ENCODE measurements at places on chromosomes 2 and 18. TPM values are rescaled to one million over a fixed set of nuclear protein-coding genes. Genes with fewer than 3 reads are reported as not detected.

GRCh38 chr2:106540886-106541285, 53.7 kb downstream of the CD8B2 start:
- H3K4me1 ChIP-seq: no peaks in the 10 kb centered on the region
- no peak overlapping the region for H3K27ac ChIP-seq
- no peak for DNase-seq
- no peaks in the 10 kb centered on the region for H3K36me3 ChIP-seq

DNA sequence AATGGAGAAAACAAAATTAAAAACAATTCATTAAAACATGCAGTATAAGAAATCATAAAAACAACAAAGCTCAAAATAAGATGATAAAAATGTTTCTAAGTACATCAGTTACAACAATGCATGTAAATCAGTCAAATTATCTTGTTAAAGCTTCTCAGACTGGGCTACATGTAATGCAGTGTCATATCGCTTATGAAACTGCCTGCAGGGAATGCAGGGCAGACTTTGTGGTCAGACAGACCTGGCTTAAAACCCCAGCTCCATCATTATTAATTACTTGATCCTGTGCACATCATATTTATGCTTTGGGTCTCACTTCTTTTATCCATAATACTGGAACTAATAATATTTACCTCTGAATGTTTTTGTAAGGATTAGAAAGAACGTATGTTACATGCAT, 74.6 kb downstream of the PID1 start:
- no peaks in the 10 kb centered on the region for H3K27me3 ChIP-seq
- H3K4me1 ChIP-seq: no peaks in the 10 kb centered on the region
- no peak overlapping the region for H3K27ac ChIP-seq
- no peaks in the 10 kb centered on the region for H3K36me3 ChIP-seq
- H3K4me3 ChIP-seq: no peak overlapping the region

DNA sequence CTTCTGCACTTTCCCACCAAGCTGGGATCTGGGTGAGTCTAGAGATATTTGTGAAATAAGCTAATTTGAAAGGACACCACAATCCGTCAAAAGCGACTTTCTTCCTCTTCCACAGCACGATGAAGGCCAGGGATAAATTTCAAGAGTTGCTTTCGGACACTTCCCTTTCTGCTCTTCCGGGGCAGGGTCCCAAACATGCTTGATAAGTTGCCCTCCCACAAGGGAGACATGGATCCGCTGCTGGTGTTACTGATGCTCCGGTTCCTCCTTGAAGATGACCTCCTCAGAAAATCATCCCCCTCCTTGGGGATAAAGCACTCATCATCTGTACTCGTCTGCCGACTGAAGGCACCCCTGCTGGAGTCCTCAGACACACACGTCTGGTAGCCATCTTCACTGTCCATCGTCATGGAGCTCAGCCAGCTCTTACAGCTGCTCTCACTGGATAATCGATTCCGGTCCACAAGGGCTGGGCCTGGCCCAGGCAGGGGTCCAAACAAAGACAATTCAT, 28.2 kb downstream of the CYTIP start:
- H3K36me3 ChIP-seq: no peaks in the 10 kb centered on the region
- no peak overlapping the region for H3K4me3 ChIP-seq
- DNase-seq: no peak
- no peaks in the 10 kb centered on the region for H3K27me3 ChIP-seq
- H3K27ac ChIP-seq: no peak overlapping the region

DNA sequence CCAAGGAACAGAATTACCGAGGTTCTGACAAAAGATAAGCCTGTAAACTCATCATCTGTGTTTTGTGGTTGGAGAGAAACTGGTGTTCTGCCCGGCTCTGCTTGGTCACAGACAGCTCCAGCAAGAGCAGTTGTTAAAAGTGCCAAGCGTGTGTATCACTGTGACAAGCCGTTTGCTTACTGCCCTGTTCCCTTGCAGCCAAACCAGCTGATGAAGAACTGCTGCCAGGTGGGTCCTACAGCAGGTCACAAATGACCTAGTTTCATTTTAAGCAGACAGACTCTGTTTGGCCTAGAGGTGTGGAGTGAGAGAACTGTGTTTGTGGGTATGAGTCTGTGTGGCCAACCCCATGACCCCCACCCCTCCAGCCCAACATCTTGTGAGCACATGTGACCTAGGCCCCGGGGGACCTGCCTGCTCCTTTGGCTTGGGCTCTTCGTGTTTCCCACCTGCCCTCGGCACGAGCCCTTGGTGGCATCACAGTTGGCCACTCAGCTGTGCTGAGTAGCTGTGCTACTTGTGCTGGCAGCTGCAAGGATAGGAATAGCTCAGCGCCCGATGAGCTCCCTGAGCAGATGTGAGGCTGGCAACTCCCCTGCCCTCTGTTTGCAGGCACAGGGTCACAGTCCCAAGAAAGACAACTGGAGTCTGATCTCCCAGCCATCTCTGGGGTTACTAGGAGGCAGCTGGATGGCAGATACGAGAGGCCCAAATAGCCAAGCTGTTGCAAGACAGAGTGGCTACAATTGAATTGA, 9.7 kb downstream of the OXER1 start:
- no peak overlapping the region for H3K4me3 ChIP-seq
- H3K27me3 ChIP-seq: no peaks in the 10 kb centered on the region
- no peak overlapping the region for H3K27ac ChIP-seq
- no peaks in the 10 kb centered on the region for H3K4me1 ChIP-seq

DNA sequence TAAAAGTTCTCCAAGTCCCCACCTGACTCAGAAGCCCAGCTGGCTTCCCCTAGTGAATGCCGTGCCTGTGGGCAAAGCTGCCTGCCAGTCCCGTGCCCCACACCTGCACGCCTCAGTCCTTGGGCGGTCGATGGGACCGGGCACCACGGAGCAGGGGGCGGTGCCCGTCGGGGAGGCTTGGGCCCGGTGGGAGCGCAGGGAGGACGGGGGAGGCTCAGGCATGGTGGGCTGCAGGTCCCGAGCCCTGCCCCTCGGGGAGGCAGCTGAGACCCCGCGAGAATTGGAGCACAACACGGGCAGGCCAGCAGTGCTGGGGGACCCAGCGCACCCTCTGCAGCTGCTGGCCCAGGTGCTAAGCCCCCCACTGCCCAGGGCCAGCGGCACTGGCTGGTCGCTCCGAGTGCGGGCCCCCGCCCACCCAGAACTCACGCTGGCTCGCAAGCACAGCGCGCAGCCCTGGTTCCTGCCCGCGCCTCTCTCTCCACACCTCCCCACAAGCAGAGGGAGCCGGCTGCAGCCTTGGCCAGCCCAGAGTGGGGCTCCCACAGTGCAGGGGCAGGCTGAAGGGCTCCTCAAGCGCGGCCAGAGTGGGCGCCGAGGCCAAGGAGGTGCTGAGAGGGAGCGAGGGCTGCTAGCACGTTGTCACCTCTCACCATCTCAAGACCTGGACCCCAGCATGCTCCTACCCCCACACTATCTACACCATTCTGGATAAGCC, 215.5 kb downstream of the TNS1 start:
- H3K4me1 ChIP-seq: peaks cover 18% of the 10 kb centered on the region
- no peak overlapping the region for H3K4me3 ChIP-seq
- peaks cover 5% of the 10 kb centered on the region for H3K36me3 ChIP-seq
- no peak overlapping the region for H3K27ac ChIP-seq
- no peaks in the 10 kb centered on the region for H3K27me3 ChIP-seq

The POTEI gene
- total RNA-seq: 0.50 TPM

The VWC2L gene
- total RNA-seq: not detected

- H3K36me3 ChIP-seq: no peaks in the 10 kb centered on the region
- H3K27me3 ChIP-seq: peaks cover 2% of the 10 kb centered on the region
- no peaks in the 10 kb centered on the region for H3K4me1 ChIP-seq
- H3K27ac ChIP-seq: no peak overlapping the region
- no peak for DNase-seq
- H3K4me3 ChIP-seq: no peak overlapping the region
Observed at GRCh38 chr2:216733046-216733445, 37.7 kb upstream of the IGFBP5 start.

DNA sequence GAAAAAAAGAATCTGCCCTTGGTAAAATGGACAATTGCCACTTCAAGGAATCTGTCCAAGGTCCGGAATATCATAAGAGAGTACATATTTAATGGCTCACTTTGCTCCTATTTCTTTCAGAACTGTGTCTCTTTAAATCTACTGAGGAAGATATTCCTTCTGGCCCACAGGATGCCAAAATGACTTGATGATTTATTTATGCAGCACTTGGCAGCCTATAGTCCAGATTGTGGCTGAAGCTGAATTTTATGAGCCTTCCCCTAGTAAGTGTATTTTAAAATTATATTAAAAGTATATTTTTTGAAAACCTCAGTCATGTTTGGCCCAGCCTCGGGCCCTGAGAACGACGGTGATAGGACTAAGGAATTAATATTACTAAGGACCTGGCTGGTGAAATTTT, 465.1 kb upstream of the HNRNPA3 start:
- no peak for DNase-seq
- no peaks in the 10 kb centered on the region for H3K36me3 ChIP-seq
- no peaks in the 10 kb centered on the region for H3K27me3 ChIP-seq
- H3K27ac ChIP-seq: no peak overlapping the region

GRCh38 chr2:38099099-38100028, 23.4 kb upstream of the CYP1B1 start:
- H3K27ac ChIP-seq: no peak overlapping the region
- DNase-seq: no peak
- no peaks in the 10 kb centered on the region for H3K36me3 ChIP-seq
- no peak overlapping the region for H3K4me3 ChIP-seq

- H3K4me3 ChIP-seq: no peak overlapping the region
- DNase-seq: no peak
- H3K36me3 ChIP-seq: no peaks in the 10 kb centered on the region
Observed at GRCh38 chr2:117851969-117852368, 37.5 kb downstream of the DDX18 start.

- no peaks in the 10 kb centered on the region for H3K27me3 ChIP-seq
- peak overlapping the region; percentile 96 for H3K4me3 ChIP-seq
Observed at GRCh38 chr2:207164006-207164831, 1.5 kb downstream of the KLF7 start.

The ACOXL gene
- 0.12 TPM for total RNA-seq

GRCh38 chr2:12723736-12724463, 7.2 kb downstream of the TRIB2 start:
- peaks cover 26% of the 10 kb centered on the region for H3K36me3 ChIP-seq
- no peaks in the 10 kb centered on the region for H3K27me3 ChIP-seq
- DNase-seq: peak; percentile 69
- H3K4me3 ChIP-seq: no peak overlapping the region
- H3K4me1 ChIP-seq: peaks cover 58% of the 10 kb centered on the region

DNA sequence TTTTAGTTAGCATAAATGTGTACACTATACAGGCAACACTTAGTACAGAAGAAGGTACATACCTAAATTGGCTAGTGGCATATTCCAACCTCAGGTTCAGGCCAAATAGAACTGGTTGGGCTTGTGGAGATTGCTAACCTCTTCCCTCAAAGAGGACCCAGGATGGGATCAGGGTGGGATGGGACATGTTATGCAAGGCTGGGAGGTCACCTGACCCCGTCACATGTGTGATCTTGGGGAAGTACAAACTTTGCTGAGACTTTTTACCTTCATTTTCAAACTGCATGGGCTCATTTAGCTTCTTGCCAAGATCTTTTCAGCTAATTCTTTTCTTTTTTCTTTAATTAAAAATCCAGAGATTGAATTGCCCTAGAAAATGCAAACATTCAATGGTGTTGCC, 36.9 kb downstream of the TMEM17 start:
- no peaks in the 10 kb centered on the region for H3K36me3 ChIP-seq
- no peak overlapping the region for H3K4me3 ChIP-seq
- H3K27ac ChIP-seq: no peak overlapping the region
- H3K4me1 ChIP-seq: peaks cover 2% of the 10 kb centered on the region
- DNase-seq: no peak
- peaks cover 3% of the 10 kb centered on the region for H3K27me3 ChIP-seq

The ARHGEF4 gene
- 4.8 TPM for total RNA-seq

The GPC1 gene
- 252 TPM for total RNA-seq

GRCh38 chr2:168545439-168546082, 89.5 kb downstream of the CERS6 start:
- no peaks in the 10 kb centered on the region for H3K27me3 ChIP-seq
- no peaks in the 10 kb centered on the region for H3K36me3 ChIP-seq
- peak overlapping the region; percentile 35 for H3K27ac ChIP-seq
- peak; percentile 96 for DNase-seq
- H3K4me3 ChIP-seq: peak overlapping the region; percentile 15
- peaks cover 11% of the 10 kb centered on the region for H3K4me1 ChIP-seq

DNA sequence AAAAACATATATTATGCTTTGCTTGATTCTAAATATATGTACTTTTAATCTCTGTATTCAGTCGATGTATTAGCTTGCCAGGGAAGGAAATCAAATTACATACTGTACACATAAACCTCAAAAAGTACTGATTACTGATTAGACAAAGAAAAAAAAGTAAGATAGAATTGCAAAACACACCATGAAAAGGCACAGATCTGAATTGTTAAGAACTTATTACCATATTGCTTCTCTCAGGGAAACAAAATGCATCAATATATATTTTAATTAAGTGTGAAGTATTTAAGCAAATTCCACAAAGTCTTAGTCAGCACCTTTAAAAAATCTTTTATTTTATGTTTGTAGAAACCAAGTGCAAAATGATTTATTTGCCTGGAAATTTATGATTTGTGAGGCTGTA, 309.3 kb downstream of the RNF144A start:
- no peak overlapping the region for H3K27ac ChIP-seq
- no peaks in the 10 kb centered on the region for H3K4me1 ChIP-seq
- H3K36me3 ChIP-seq: no peaks in the 10 kb centered on the region
- no peak for DNase-seq

GRCh38 chr2:43073401-43073825, 153.0 kb downstream of the ZFP36L2 start:
- H3K4me3 ChIP-seq: no peak overlapping the region
- no peaks in the 10 kb centered on the region for H3K27me3 ChIP-seq
- H3K27ac ChIP-seq: no peak overlapping the region
- H3K36me3 ChIP-seq: no peaks in the 10 kb centered on the region

The CHRND gene
- total RNA-seq: not detected

GRCh38 chr2:17680119-17680518, 73.5 kb downstream of the SMC6 start:
- DNase-seq: peak; percentile 4
- H3K4me3 ChIP-seq: no peak overlapping the region
- H3K27me3 ChIP-seq: no peaks in the 10 kb centered on the region
- no peak overlapping the region for H3K27ac ChIP-seq
- no peaks in the 10 kb centered on the region for H3K4me1 ChIP-seq
- peaks cover 15% of the 10 kb centered on the region for H3K36me3 ChIP-seq

DNA sequence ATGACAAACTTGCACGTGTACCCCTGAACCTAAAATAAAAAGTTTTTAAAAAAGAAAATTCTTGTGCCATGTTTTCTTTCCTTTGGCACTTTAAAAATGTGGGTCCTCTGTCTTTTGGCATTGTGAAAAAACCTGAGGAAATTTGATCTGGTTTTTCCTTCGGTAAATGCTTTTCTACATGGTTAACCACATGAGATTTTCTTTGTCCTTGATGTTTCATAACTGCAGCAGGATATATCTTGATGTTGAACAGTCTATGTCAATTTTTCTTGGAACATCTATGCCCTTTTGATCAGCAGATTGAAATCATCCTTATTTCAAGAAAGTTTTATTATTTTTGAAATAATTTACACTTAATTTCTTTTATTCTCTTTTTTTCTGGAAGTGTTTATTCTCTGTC, 109.1 kb downstream of the TMEM17 start:
- DNase-seq: no peak
- H3K4me3 ChIP-seq: no peak overlapping the region
- no peaks in the 10 kb centered on the region for H3K4me1 ChIP-seq
- no peaks in the 10 kb centered on the region for H3K36me3 ChIP-seq
- no peaks in the 10 kb centered on the region for H3K27me3 ChIP-seq

- H3K4me1 ChIP-seq: no peaks in the 10 kb centered on the region
- no peaks in the 10 kb centered on the region for H3K27me3 ChIP-seq
- H3K27ac ChIP-seq: no peak overlapping the region
- no peak overlapping the region for H3K4me3 ChIP-seq
Observed at GRCh38 chr18:59650266-59650820, 46.9 kb downstream of the CCBE1 start.

The KCNK3 gene
- 2.3 TPM for total RNA-seq
